Stimulated activated CD4-positive, alpha-beta T cell treated with anti-CD3 and anti-CD28 coated beads, Interleukin-12 subunit alpha, Interleukin-12 subunit beta, amount 100 ng/mL, for 48 hours (primary cell): ENCODE measurements at places on chromosomes 3 and 15.

GRCh38 chr3:39205131-39205530, 12.7 kb upstream of the XIRP1 start:
- DNase-seq: no peak

- DNase-seq: no peak
These were observed 124.8 kb upstream of the TNIK start for GRCh38 chr3:171585039-171585438.

GRCh38 chr15:70361106-70361505, 263.4 kb upstream of the TLE3 start:
- DNase-seq: no peak

DNA sequence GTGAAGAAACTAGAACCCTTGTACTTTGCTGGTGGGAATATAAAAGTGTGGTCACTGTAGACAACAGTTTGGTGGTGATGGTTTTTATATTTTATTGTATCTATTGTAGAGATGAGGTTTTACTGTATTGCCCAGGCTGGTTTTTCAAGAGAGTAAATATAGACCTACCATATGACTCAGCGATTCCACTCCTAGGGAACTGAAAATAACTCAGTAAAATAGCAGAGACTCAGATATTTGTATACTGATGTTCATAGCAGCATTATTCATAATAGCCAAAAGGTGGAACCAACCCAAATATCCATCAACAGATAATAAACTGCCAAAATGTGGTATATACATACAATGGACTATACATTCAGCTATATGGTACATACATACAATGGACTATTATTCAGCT, 68.8 kb upstream of the IL12A start:
- DNase-seq: no peak

GRCh38 chr3:134366221-134366927, 7.9 kb downstream of the AMOTL2 start:
- DNase-seq: no peak

- no peak for DNase-seq
These were observed 33.7 kb downstream of the SLC2A2 start for GRCh38 chr3:170992854-170993253.

- DNase-seq: no peak
These were observed 184.0 kb downstream of the EBLN2 start for GRCh38 chr3:73245459-73245858.

GRCh38 chr3:126983653-126984390, 907 bp downstream of the PLXNA1 start:
- DNase-seq: peak; percentile 24

- DNase-seq: no peak
These were observed 5.1 kb downstream of the FAM43A start for GRCh38 chr3:194690501-194691372.

DNA sequence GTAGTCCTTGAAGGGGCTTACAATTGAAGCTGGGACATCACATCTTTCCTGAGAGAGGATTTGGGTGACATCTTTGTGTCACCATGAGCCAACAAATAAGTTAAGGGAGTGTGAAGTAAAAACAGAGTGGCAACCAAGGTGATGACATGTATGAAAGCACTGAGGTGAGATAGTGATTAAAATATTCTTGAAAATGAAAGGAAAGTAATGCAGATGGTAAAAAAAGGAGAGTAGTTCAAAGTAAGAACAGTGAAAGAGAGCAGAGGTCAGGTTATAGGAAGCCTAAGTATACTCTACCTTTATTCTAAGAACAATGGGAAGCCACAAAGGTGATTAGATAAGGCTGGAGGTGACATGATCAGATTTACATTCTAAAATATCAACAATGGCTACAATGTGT, 486.1 kb downstream of the DIPK2A start:
- DNase-seq: no peak

GRCh38 chr3:112381673-112382542, 49.0 kb downstream of the CD200 start:
- DNase-seq: no peak

- DNase-seq: no peak
These were observed 808 bp downstream of the BCL6 start for GRCh38 chr3:187744169-187745151.

DNA sequence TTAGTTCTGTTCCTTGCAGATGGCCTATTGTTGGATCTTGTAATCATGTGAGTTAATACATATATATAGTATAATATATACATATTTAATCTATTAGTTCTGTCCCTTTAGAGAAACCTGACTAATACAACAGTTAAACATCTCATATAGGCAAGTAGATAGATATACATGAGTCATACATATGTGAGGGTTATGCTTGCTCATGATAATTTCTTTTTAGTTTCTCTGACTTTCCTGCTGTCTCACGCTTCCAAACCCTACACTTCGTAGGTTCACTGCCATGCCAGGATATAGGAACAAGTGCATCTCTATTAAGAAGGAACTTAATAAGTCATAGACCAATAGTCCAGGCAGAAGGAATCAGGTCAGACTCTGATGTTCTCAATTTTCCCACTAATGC, 16.8 kb upstream of the CLDN16 start:
- DNase-seq: no peak
